ENCODE measurements at places on chromosomes 12 and 14.

- DNase-seq = no peak
These were observed 38.6 kb upstream of the FBRSL1 start for GRCh38 chr12:132451172-132451835.

DNA sequence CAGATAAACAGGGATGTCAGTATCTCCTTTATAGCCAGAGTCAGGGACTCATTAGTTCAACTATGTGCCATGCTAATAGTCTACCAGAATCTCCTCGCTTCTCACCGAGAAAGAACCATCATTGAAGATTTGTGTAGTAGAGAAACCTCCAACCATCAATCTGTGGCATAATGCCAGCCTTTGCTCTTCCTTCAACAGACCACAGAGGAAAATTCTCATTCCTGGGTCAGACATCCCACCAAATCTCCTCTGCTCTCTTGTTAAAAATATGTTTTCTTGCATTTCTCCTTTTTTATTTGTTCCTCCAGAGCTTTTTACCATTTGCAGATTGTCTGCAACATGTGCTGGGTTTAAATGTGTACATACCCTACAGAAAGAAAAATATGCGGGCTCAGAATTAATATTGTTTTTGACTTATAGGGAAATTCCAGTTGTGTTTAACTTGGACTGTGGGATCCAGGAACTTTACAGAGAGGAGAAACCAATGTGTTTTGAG lies 64.9 kb downstream of the LLPH start:
- no peak for DNase-seq

- no peak for DNase-seq
These were observed 7.7 kb downstream of the DAZAP2 start for GRCh38 chr12:51246254-51246853.

GRCh38 chr12:89470741-89471509 lies 53.7 kb downstream of the GALNT4 start:
- DNase-seq = no peak

DNA sequence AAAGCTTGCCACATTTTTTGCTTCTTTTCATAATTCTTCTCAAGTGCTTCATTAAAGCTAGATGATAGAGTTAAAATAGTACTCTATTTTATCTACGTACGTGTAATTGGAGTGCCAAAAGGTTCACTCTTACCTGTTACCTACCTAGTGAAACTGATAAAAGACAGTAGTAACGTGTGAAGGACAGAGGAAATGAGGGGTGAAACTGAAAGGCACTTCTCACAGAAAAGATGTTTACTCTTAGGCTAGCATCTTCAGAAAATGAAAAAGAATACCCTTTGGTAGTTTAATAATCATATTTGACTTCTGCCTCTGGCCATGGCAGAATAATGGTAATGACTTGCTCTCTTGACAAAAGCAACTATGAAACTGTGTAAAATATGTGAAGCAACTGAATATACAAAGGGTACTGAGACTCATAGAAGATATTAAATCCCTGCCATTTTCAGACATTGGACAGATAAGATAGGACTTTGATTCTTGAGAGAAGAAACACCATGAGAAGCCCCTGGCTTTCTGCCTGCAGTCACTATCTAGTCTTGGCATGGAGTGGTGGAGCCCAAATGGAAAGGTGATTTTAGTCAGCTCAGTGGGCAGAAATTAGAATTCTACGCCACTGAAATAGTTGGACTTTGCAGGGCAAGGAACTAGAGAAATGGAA lies 6.3 kb upstream of the EVL start:
- DNase-seq = no peak

DNA sequence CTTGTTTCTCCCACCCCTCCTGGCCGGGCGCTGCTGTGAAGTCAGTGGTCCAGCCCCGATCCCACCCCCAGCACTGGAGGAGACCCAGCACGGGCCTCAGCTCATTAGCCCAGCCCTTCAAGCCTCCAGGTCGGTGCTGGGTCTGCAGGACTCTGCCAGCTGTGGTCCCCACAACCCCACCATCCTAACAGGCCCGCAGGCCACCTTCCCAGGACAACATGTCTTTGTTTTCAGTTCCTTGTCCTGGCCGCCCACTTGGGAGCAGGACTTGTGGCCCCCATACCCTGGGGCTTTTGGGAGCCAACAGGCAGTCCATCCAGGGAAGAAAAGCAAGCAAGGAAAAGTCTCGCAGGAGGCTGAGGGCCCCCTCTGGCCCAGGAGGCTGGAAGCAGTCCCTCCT lies 60.0 kb downstream of the HRK start:
- DNase-seq = no peak

GRCh38 chr14:21317398-21317797 lies 37.5 kb downstream of the RPGRIP1 start:
- DNase-seq = no peak

GRCh38 chr14:38039496-38039895 lies 168.2 kb upstream of the SSTR1 start:
- no peak for DNase-seq

DNA sequence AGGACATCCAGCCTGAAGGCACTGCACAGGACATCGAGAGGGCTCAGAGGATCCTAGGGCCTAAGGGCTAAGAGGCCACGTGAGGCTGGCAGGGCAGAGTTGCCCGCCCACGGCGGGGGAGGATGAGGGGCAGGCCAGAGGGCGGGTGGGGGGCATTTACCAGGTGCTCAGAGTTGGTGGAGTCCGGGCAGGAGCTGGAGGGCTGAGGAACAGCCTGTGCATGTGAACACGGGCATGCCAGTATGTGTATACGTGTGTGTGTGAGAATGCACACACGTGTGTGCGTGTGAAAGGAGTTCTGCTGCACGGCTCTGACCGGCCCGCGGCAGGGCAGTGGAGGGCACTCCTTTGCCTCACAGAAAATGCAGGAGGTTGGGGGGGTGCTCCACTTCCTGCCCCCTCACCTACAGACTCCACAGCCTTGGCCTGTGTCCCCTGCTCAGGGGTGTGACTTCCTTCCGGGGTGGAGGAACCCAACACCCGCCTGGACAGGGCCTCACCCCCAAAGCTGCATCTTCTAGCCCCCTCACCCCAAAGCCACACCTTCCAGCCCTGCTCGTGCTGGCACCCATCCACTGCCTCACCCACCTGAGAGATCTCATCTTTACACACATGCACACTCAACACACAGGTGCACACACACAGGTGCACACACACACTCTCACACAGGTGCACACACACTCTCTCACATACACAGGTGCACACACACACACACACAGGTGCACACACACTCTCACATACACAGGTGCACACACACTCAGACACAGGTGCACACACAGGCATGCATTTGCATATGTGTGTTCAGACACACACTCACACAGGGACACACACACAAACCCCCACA lies 11.8 kb upstream of the GPR132 start:
- DNase-seq = no peak

DNA sequence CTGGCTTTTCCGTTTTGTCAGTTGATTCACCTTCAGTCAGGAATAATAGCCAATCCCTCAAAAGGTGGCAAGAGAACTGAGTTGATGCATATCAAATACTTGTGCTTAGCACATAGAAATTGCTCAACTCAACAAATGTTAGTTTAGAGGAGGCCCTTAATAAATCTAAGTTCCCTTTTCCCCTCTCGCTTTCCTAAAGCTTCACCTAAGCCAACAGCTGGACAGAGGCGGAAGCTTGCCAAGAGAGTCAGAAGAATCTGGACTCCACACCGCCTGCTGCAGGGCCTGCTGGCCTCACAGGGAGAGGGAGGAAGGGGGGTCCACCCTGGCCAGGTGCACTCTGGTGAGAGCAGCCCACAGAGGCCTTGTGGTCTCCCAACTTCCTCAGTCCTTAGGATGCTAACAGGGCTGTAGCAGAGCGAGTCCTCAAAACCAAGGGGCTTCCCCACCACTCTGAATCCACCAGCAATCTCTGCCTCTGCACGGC lies 213.1 kb downstream of the CHST11 start:
- DNase-seq = no peak

GRCh38 chr12:47820631-47821345 lies 1.1 kb upstream of the HDAC7 start:
- DNase-seq = no peak

DNA sequence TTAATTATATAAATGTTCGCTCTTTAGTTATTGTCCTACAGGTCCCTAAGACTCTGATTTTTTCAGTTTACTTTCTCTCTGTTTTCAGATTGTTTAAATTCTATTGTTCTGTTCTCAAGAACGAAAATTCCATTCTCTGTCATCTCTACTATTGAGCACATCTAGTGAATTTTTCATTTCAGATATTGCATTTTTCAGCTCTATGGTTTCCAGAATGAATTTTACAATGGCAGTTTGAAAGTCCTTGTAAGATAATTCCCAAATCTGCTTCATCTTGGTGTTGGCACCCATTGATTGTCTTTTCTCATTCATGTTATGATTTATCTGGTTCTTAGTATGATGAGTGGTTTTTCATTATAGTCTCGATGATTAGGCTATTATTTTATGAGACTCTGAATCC lies 519.6 kb upstream of the LRFN5 start:
- DNase-seq = no peak

GRCh38 chr12:92759634-92760268 lies 57.0 kb downstream of the PLEKHG7 start:
- no peak for DNase-seq

DNA sequence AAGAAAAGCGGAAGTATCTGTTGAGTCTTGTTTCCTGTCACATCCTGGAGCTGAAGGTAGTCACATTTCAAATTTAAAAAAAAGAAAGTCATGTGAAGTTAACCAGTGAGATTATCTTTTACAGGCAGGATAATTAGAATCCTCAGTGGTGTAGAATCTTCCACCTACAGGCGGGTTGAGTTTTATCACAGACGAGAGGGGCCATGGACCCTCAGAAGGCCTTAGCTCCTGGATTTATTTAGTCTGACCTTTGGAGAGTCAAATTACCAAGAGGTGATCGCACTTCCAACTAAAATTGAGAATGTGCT lies 13.0 kb upstream of the GNG2 start:
- no peak for DNase-seq

GRCh38 chr12:14431975-14432374 lies 66.5 kb downstream of the ATF7IP start:
- no peak for DNase-seq

- no peak for DNase-seq
These were observed 343.9 kb downstream of the LRFN5 start for GRCh38 chr14:41950428-41951151.

DNA sequence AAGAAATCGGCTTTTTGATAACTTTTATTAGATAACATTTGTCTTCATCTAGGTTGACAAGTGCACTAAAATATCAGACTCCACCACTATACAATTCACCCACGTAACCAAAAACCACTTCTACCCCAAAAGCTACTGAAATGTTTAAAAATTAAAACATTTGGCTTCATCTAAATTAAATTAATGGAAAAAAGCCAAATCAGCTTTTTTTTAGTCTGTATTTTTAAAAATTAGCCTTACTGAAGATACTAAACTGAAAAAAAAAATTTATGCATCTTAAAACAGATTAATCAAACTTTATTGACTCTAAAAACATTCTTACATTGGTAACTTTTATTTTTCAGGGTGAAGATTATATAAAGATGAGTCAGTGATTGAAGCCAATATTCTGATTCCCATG lies 30.0 kb downstream of the CREBL2 start:
- no peak for DNase-seq

- no peak for DNase-seq
These were observed 23.0 kb downstream of the VPS37B start for GRCh38 chr12:122872815-122873361.

DNA sequence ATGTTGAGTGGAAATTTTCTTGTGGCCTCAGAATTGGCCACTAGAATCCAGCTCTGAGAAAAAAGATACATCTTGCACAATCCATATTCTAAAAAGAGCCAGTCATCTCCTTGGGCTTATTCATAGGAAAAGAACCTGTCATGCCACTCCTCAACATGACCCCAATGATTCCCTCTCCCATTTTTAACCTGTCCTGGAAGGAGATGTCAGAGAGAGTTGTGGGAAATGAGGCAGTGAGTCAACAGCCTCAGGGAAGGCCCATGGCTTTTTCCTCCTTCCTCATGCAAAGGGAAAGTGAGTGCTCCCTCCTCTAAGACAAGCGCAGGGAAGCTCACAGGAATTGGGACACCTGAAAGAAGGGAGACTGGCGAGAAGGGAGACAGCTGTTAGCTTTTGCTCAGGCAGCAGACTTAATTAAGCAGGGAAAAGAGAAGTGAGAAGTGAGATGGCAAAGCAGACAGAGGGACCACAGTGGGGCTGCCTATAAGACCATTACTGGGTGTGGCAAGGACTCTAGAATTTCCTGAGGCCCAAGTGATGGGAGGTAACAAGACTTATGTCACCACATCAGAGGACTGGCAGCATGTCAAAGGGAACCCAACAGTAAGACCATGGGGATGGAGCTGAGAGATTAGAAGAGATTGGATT lies 10.2 kb upstream of the DHRS7 start:
- DNase-seq = no peak

GRCh38 chr12:643475-644302 lies 19.6 kb downstream of the NINJ2 start:
- no peak for DNase-seq

GRCh38 chr14:103671911-103672310 lies 42.9 kb downstream of the KLC1 start:
- DNase-seq = no peak

GRCh38 chr12:13242936-13243335 lies 46.4 kb downstream of the EMP1 start:
- DNase-seq = no peak

- DNase-seq = no peak
These were observed 143.5 kb downstream of the SCARB1 start for GRCh38 chr12:124720004-124720680.

DNA sequence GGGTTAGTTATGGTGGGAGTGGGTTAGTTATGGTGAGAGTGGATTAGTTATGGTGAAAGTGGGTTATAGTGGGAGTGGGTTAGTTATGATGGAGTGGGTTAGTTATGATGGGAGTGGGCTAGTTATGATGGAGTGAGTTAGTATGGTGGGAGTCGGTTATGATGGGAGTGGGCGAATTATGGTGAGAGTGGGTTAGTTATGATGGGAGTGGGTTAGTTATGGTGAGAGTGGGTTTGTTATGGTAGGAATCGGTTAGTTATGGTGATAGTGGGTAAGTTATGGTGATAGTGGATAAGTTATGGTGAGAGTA lies 22.1 kb upstream of the SFSWAP start:
- DNase-seq = no peak
